Omental fat pad (tissue), 4 donors: ENCODE measurements at places on chromosomes 6 and 20. TPM values are rescaled to one million over a fixed set of nuclear protein-coding genes. Genes with fewer than 3 reads are reported as not detected.

RAB44 gene
- total RNA-seq: 0.48 TPM

SLA2 gene
- 1.6 TPM for total RNA-seq

GPX5 gene
- not detected for total RNA-seq

CCM2L gene
- total RNA-seq: 2.4 TPM

MEP1A gene
- not detected for total RNA-seq

WRNIP1 gene
- 58.5 TPM for total RNA-seq

FAM209B gene
- not detected for total RNA-seq

C6orf141 gene
- total RNA-seq: 2.8 TPM

PLA2G7 gene
- total RNA-seq: 24.4 TPM

DNA sequence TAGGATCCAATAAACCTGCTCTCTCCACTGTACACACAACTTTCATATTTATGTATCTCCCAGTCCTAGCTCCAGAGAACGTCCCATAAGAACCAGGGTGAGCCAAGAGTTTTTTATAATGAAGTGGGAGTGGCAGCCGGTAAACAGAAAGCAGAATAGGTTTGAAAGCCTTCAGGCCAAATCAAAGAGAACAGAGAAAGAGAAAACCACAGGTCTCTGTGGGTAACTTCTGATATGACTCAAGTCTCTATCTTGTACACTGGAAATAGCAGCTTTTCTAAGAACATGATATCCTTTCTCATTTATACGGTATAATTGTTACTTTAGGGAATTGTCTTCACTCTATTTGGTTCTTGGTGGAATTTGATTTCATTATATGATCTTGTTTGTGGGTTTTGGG is 273.6 kb downstream of the PACRG start:
- no peak for DNase-seq

GRCh38 chr20:31718952-31719643 is 3.6 kb downstream of the BCL2L1 start:
- DNase-seq: no peak

DNA sequence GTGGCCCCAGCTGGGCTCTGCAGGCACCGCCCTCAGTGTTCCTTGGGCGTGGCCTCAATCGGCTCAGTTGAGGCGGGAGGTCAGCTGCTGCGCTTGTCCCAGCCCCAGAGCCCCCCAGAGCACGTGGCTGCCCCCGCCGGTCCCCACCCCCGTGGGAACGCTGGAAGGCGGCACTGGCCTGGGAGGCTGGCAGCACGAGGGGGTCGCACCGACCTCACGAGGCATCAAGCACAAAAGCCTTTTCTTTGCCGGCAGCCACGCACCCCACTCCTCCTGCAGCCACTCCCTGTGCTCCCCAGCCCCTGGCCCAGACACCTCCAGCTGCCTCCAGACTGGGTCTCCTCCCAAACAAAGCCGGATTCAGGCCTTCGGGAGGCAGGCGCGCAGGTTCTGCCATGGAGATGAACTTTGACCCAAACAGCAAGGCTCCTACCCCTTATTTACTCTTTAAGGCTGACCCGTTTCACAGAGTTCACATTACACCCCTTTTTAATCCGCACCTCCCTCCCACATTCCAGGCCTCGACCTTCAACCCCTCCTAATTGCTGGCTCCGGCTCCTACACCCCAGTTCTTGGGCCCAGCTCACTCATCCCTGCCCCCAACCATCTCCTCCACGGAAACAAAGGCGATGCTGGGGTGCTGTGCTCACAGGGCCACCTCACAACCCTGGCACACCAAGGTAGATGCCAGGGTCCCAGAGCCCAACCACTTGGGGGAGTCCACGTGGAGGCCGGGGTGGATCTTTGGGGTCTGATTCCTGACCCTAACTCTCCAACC is 111.7 kb downstream of the NOL4L start:
- no peak for DNase-seq

GRCh38 chr6:111990214-111990613 is 63.7 kb upstream of the CCN6 start:
- no peak for DNase-seq

DNA sequence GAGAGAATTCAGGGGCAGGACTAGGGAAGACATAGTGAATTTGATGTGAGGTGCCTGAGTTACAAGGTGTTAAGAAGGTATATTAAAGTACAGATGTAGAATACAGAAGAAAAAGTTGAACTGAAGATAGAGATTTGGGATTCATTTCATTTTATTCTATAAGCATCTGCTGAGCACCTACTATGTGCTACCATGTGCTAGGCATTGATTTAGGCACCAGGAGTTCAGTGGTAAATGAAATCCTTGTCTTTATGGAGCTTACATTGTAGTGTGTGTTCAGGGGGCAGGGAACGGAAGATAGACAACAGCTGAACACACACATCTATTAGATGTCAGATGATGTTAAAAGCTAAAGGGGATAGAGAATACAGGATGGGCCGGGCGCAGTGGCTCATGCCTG is 2.8 kb downstream of the RSPH9 start:
- no peak for DNase-seq

DNA sequence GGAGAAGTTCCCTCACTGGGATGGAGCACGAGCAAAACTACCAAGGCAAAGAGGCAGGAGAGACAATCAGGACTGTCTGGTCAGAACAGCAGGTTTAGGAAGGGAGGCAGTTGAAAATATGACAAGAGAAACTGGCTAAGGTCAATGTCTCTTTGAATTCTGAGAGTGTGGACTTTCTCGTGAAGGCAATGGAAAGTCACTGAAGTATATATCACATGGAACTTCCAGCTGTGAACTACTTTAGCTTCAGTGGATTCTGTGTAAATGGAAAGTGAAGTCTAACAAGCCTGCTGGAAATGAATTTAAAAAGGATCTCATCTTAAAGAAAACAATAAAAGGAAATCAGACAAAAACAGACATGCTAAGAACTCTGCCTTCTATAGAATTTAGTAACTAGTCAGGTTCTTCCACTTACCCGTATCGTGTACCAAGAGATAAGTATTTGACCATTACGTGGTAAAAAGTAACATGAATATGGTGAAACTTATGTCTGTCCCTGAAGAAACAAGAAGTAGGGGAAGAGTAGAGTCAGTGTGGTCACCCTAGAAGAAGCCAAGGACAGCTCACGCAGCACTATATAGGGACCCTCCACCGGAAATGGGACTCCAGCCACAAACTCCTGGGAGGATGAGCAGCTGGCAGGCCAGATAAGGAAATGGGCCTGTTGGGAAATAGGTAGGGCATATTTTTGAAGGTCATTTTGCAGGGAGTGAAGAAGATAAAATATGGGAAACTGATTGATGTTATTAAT is 123.4 kb downstream of the MAP7 start:
- no peak for DNase-seq

- DNase-seq: no peak
Measured at GRCh38 chr6:137342607-137343190, 123.5 kb upstream of the IFNGR1 start.

DNA sequence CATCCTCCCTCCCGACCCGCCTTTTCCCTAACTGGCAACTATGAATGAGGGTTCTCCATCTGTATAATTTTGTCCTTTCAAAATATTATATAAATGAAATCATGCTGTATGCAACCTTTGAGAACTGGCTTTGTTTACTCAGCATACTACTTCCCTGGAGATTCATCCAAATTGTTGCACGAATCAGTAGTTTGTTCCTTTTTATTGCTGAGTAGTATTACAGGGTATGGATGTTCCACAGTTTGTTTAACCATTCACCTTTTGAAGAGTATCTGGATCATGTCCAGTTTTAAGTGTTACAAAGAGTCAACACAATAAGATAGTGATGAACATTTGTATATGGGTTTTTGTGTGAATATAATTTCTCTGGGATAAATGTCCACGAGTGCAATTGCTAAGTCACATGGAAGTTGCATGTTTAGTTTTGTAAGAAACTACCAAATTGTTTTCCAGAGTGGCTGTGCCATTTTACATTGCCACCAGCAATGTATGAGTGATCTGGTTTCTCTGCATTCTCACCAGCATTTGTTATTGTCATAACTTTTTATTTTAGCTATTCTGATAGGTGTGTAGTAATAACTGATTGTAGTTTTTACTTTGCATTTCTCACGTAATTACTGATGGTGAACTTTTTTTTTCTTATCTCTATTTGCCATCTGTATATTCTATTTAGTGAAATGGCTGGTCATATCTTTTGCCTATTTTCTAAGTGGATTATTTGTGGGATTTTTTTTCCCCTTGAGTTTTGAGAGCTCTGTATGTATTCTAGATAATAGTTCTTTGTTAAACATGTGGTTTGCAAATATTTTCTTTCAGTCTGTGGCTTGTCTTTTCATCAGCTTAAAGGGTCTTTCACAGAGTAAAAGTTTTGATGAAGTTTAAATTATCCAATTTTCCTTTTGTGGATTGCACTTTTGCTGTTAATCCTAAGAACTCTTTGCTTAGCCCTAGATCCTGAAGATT is 14.4 kb upstream of the RNF24 start:
- DNase-seq: no peak

- DNase-seq: no peak
Measured at GRCh38 chr6:13517116-13517515, 29.7 kb upstream of the GFOD1 start.

DNA sequence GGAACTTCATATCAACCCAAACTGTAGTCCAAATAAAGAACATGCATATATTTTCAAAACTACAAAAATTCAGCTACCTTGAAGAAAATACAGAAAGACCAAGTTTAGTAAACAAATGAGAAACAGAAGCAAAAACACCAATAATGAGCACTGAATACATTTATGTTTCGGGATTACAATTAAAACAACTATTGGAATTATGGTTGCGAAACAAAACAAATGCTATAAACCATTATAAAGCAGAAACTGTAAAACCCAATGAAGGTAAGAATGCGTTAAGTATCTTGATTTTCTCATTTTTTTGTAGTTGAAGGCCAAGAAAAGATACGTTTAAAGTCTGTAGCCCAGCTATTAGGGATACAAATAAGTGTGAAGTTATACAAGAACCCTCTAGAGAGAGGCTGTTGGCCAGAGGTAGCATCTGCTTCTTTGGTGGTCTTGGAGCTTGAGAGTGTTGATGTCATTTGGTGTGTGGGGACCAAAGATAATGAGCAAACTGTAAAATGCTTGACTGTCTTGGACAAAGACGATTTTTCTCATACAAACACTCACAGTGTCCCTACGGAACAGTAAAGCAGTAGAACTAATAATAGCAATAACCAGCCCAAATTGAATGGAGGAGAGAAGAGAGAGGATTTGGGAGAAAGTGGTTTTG is 111.5 kb downstream of the PRND start:
- no peak for DNase-seq

DNA sequence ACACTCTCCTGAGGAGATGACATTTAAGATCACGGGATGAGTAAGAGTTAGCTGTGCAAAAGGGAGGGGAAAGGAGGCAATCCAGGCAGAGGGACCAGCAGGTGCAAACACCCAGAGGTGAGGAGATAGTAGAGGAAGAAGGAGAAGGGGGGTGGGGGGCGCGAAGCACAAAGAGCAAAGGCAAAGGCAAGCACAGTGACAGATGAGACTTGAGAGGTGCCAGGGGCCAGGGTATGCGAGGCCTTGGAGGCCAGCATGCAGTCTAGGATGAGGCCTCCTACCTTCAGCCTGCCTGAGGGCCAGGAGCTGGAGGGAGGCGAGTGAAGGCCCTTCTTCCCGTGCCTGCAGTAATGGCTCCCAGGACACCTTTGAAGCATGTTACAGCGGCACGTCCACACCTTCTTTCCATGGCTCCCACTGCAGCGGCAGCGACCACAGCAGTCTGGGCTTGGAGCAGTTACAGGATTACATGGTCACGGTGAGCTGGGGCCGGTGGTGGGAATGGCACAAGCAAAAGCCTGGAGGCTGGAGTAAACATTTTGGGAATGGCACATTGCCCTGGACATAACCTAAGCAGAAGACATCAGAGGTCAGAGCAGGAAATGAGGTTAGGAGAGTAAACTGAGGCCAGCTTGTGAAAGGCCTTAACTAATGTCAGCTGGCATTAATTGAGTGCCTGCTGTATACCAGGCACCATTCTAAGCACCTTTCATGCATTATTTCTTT is 18.6 kb downstream of the CCM2L start:
- no peak for DNase-seq

DNA sequence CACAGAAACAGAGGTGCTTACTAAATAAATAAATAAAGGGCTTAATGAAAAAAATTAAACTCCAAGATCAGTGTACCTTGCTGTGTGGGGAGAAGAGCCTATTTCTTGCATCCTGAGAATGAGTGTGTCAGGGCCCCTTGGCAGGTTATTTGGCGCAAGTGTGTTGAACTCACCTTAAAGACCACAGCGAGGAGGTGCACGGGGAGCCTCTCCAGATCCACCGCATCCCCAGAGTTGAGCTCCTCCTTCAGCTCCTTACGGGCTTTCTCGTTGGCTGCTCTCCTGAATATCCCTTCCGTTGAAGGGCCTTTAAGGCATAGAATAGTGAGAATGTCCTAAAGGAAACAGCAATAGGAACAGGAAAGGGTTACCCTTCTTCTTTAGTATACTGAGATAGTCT is 3.6 kb downstream of the TAGAP start:
- no peak for DNase-seq

DNA sequence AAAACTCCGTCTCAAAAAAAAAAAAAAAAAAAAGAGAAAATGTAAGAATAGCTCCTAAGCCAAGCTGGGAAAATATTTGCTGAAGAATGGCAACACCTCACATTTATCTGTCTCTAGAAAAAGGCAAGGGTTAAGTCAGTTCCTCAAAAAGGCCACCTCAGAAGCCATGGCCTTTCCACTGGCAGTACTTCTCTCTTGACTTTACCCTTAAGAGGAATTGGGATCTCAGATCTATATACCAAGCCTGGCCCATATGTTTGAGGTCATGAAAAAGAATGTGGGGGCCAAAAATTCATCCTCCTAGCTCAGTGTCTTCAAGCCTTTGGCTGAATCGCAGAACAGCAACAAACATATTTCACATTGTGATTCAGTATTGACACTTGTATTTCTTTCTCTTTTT is 10.9 kb upstream of the NCOA3 start:
- DNase-seq: no peak

GRCh38 chr20:40255365-40255764 is 433.7 kb downstream of the MAFB start:
- no peak for DNase-seq

DNA sequence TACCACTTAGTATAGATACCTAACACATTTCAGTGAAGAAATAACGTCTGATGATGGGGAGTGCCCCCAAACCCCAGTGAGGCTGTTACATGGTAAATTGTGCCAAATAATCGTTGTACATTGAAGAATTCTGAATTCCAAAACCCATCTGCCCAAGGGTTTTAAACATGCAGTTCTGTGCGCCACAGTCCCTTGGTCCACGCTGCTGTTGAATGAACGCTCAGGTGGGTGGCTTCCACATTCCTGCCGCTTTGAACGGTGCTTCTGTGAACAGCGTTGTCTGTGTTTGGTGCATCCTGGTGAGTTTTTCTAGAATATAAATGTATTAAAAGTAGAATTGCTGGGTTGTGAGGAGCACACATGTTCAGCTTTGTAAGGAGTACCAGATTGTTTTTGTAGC is 2.9 kb downstream of the GID8 start:
- DNase-seq: no peak

GRCh38 chr6:16757332-16757731 is 3.9 kb downstream of the ATXN1 start:
- DNase-seq: no peak

- DNase-seq: no peak
Measured at GRCh38 chr20:36745234-36745926, 510 bp downstream of the NDRG3 start.

GRCh38 chr6:35185971-35186370 is 27.8 kb upstream of the SCUBE3 start:
- DNase-seq: no peak
